ENCODE measurements at places on chromosomes 6 and 20. TPM values are rescaled to one million over a fixed set of nuclear protein-coding genes. Genes with fewer than 3 reads are reported as not detected.
A peak's percentile ranks its signal among the peaks of the same experiment; 100 is the strongest.

DNA sequence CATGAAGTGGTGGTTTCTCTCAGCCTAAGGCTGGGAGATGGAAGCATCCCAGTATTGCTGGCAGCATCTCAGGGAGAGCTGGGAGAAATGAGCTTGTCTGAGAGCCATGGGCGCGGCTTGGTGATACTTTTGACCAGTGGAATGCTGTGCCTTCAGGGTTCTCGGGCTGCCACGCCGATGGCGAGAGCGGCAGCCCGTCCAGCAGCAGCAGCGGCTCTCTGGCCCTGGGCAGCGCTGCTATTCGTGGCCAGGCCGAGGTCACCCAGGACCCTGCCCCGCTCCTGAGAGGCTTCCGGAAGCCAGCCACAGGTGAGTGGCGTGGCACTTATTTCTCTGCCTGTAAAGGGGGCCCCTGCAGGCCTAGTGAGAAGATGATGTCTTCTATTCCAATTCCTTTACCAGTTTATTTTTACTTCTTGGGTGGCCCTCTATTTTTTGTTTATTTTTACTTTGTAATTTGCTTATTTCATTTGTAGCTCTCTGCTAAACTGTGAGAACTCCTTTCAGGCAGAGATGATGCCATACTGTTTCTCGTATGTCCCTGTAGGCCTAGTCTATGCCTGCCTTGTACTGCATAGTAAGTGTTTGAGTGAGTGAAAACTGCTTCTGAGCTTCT, 71.7 kb downstream of the ASXL1 start:
- DNase-seq, result no peak

GRCh38 chr6:38975621-38976049, 72.9 kb upstream of the GLP1R start:
- DNase-seq, result no peak

- DNase-seq, result no peak
These were observed 34.9 kb upstream of the HEY2 start for GRCh38 chr6:125714441-125715090.

DNA sequence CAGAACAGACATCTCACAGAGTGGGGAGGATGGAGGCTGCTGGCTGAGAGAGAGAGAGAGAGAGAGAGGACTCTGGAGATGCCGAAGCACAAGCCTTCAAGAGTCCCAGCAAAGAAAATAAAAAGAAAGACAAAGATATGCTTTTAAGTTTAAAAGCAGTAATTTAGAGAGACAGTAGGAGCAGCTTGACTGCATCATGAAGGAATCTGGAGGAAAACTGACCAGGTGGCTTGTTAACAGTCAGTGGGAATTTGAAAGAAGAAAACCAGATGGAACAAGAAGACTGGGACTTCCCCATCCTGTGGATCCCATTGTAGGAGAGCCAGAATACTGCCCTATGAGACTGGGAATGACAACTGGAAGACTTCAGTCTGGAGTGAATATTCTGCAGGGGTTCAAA, 46.3 kb upstream of the PLN start:
- DNase-seq, result no peak

GRCh38 chr20:59006167-59006863, 739 bp downstream of the CTSZ start:
- DNase-seq, result no peak

APOM gene
- total RNA-seq, result 6.9 TPM

- DNase-seq, result no peak
These were observed 37.7 kb downstream of the ARHGAP18 start for GRCh38 chr6:129672341-129672682.

DNA sequence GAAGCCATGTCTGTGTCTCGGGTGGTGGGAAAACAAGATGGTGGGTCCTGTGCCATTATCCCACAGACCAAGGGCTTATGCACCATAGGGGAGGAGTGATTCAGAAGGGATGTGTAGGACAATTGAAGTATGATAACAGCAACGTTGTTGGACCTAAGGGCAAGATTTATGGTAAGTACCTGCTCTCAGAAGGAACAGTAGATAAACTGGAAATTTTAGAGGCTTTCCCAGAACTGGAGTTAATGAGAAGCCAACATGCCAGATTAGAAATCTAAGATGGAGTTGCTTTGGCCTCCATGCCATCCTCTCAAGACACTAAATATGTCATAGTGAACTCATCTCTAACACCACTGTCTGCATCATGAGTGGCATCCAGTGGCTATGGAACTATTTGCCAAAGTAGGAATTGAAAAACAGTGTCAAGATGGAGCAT, 84.7 kb upstream of the MYLIP start:
- DNase-seq, result no peak

THEMIS gene
- not detected for total RNA-seq

HLA-DRB1 gene
- total RNA-seq, result not detected

NKAIN4 gene
- not detected for total RNA-seq

GRCh38 chr20:62064770-62065673, 659 bp downstream of the TAF4 start:
- DNase-seq, result no peak

DNA sequence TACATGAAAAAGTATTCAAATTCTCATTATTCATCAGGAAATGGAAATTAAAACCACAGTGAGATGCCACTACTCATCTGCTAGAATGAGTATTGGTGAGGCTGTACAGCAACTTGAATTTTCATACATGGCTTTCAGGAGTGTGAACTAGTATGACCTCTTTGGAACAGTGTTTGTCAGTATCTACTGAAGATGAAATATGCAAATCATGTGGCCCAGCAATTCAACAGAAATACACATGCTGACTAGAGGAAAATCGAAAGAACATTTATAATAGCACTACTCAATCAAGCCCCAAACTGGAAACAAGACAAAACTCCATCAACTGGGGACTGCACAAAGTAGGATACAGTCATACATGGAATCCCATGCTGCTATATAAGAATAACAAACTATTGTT, 102.2 kb downstream of the DCDC2 start:
- no peak for DNase-seq

DNA sequence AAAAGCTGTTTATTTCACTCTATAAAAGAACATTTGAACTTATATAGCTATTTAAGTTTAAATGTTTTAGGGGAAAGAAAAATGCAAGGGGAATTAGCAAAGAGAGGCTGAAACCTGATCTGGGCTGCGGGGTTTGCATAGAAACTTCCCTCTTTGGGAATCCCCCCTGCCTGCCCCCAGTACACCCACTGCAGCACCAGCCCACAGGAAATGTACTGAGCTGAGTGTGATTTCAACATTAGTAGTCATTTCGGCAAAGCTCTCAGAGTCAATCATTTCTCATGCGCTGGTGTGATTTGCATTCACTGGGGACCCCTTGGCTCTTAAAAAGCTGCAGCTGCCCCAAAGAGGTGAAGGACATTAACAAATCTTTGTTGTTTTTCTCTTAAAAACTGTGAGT, 859.4 kb downstream of the MAFB start:
- DNase-seq, result peak; percentile 29

TRDN gene
- 0.12 TPM for total RNA-seq

DNA sequence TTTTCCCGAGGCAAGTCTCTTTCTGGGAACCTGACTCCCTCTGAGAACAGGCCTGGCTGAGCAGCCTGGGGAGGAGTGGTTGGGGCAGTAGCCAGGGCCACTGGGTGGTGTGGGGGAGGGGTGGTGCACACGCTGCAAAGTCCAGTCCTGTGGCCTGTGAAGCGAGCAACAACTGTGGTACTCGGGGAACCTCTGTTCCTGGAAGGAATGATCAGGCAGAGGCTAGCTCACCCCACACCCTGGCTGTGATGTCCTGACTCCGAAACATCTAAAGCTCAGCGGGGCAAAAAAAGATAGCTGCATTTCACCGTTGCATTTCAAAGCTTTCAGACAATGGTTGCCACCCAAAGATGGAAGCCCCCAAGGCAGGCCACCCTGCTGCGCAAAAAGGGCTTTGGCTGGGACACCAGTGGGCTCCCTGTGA, 25.5 kb downstream of the PCK1 start:
- DNase-seq, result no peak

DNA sequence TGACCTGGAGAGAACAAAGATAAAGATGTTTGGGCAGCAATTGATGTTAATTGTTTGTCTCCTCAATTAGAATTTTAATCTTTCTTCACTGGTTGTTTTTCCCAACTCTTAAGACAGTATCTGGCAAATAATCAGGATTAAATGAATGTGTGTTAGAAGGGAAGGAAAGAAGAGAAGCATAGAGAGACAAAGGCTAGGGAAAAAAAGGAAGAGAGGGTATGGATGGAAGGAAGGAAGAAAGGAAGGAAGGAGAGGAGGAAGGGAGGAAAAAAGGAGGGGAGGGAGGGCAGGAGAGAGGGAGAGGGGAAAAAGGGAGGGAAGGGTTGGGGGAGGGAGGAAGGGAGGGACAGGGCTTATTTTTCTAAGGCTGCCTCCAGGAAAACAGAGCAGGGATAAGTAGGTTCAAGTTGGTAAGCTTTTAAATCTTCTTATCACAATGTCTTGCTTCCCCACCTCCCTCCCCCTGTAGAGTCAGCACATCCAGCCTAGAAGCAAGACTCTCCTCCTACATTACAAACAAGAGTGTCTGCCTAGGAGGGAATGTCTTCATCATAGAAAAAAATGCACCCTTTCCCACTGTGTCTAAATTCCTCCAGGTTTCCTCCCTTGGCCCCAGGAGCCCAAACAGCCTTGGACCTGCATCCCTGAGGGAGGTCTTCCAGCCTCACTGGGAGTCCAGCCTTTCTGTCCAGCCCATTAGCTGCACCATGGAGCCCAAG, 447.8 kb upstream of the JARID2 start:
- no peak for DNase-seq

- DNase-seq, result no peak
These were observed 24.1 kb downstream of the KIF25 start for GRCh38 chr6:168021581-168021980.

DNA sequence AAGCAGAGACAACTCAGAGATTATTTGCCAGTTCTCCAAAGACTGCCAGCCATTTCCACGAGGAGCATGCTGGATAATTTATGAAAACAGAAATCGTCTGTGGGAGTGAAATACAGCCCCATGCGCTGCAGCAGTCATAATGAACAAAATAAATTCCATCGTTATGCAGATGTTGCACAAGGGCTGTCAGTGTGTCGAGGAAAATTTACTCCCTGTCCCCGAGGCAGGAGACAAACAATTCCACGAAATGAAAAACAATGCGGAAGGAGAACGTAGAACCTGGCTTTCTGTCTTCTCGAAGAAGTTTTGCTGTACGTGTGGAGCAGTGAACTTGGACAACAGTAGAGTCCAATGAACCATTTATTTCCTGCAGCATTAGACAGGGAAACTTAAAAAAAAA, 399.4 kb downstream of the CD83 start:
- no peak for DNase-seq

GRCh38 chr6:27568226-27568897, 95.5 kb upstream of the ZNF184 start:
- DNase-seq, result no peak

DNA sequence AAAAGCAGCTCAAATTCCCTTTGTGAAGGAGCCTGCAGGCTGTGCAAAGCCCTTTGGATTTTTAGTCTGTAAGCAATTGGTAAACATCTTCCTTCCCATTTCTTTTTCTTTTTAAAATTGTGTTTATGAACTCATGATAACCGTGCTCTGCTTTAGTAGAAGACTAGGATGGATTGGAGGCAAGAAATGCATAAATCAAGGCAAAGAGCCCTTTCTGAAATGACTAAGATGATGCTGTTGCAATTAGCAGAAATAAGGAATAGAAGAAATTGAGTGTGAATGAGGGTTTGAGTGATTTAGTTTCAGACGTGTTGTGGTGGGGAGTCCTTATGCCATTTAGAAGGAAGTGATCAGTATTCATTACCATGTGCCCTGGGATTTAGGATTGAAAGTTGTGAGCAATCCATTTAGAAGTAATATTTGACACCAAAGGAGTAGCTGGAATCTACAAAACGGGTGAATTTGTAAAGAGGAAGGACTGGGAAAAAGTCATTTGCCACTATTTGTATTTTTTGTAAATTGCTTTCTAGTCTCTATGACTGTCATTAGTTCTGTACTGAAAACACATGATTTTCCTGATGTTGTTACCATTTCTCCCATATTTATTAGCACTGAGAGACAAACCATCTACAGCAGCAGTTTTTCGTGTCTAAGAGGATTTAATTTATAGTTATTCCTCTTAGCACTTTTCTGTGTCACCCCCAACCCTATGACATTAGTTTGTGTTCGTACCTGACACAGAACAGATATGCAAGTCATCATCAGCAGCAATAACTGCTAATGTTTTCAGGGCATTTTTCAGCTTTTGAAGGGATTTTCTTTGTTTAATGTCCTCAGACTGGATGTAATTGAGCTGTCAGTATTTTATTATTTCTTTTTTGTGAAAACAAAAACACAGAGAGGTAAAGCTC, 265.0 kb downstream of the UTRN start:
- DNase-seq, result no peak

DNA sequence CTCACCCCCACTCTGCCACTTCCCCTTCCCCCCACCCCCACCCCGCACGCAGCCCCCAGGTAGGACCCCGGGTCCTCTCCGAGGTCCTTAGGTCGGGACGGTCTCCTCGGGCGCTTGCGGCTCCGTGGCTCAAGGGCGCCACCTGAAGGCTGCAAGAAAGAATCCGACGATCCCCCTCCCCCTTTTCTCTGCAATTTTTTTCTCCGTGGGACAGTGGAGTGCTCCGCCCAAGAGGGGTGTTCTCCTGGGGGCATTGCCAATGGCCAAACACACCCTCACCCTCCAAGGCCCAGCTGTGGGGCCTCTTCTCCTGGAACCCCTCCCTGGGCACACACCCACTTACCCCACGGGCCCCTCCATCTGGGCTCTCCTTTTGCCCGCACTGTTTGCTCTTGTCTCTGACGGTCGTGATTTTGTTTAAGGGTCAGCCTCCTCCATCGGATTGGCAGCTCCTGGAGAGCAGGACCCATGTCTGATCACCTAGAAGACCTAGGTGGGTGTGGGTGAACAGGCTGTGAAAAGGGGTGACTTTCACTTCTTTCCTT, 1.1 kb upstream of the TMEM74B start:
- peak; percentile 60 for DNase-seq

DNA sequence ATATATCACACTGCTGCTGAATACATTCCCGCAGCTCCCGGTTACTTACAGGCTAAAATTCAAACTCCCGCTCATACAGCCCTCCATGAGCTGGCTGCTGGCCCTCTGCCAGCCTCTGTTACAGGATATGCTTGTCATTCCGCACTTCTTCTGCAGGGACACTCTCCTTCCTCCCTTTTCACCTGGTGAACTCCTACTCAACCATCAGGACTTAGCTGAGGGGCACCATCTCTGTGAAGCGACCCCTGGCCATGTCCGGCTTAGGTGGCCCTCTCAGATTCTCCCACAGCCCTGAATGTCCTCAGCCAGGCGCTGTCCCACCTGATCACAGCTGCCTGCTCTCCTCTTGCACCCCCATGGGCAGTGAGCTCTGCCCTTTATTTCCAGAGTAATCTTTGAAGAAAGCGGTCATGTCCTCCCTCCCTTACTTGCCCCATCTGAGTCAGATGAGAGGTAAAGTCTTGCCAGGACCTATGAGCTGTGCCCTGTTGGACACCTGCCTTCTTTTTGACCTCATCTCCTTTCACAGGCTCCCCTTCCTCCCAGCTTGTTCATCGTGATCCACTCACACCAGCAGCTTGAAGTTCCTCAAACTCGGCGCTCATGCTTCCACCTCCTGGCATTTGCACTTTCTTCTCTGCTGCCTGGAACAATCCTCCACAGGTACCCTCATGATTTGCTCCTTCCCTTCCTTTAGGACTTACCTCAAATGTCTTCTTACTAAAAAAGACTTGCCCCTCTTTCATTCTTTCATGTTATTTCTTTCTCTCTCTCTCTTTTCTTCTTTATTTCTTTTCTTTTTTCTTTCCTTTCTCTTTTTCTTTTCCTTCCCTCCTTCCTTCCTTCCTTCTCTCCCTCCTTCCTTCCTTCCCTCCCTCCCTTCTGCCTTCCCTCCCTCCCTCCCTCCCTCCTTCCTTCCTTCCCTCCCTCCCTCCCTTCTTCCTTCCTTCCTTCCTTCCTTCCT, 5.6 kb downstream of the CYP24A1 start:
- DNase-seq, result peak; percentile 77

CRIP3 gene
- total RNA-seq, result not detected

- DNase-seq, result peak; percentile 89
These were observed 65.2 kb downstream of the TRAM2 start for GRCh38 chr6:52511572-52512151.

CNKSR3 gene
- total RNA-seq, result 19.4 TPM

Data from M059J (cell line).